Fibroblast of skin of right biceps (primary cell): ENCODE measurements at places on chromosomes 5 and 9.
A peak's percentile ranks its signal among the peaks of the same experiment; 100 is the strongest.

GRCh38 chr5:104539618-104540350 lies 977.2 kb upstream of the NUDT12 start:
- no peak for DNase-seq

GRCh38 chr9:35517131-35517530 lies 27.2 kb downstream of the RUSC2 start:
- peak; percentile 67 for DNase-seq

- DNase-seq: no peak
These were observed 145.5 kb upstream of the HAPLN1 start for GRCh38 chr5:83866181-83866580.

GRCh38 chr5:115940080-115940810 lies 22.0 kb upstream of the LVRN start:
- no peak for DNase-seq

DNA sequence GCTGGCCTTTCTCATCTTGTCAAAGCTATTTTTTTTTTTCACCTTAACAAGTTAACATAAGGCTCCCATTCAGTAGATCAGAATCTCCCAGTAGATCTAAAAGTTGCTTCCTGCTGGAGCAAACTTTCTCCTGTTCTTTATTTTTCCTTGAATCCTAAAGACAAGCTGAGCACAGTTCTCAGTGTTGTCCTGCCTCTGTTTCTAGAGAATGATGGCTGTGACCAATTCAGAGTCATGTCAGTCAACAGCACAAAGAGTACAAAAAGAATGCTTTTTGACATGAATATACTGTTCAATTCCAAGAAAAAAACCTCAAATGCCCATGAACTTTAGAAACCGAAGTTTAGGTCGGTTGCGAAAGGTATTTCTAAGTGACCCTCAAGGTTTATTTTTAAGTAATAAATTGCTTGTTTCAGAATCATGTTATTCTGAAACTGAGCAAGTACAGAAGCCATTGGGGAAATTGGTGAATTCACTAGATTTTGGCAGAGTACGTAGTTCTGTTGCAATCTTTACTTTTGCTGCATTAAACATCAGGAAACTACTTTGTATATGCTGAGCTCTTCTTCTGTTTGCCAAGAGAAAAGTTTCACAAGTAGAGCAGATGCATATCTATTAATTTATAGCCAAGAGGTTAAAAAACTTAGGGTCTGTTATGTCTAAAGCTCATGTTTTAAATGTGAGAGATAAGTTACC lies 161.7 kb upstream of the RPS23 start:
- DNase-seq: no peak

- peak; percentile 65 for DNase-seq
These were observed 407.7 kb upstream of the GRAMD2B start for GRCh38 chr5:126015235-126016181.

DNA sequence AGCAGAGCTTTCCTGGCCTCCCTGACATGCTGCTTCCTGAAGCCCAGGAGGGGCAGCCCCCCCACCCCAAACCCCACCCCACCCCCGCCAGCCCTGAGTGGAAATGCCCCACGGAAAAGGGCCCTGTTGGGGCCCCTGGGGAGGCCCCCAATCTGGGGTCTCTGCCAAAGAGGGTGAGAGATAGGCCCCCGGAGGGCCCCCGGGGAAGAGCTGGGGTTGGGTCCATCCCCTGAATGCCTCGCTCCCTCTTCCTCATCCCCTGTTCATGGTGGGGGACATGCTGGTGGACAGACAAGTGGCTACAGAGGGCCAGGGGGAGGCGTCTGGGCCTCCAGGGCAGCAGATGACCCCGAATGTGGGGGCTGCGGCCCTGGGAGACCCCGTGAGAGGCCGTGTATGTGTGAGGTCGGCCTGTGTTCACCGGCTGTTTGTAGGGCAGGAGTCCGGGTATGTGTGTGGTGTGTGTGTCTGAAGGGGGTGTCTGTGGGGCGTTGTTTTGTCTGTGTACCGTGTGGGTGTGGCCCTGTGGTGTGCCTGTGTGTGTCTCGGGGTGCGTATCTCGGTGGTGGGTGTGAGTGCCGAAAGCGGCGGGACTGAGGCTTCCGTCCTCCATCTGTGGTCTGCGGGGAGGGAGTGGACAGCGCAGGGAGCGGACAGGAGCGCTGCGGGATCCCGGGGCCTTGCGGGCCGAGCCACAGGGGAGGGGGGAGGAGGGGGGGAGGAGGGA lies 11.3 kb downstream of the C9orf50 start:
- peak; percentile 67 for DNase-seq

- DNase-seq: no peak
These were observed 38.5 kb upstream of the STX17 start for GRCh38 chr9:99867968-99868367.

DNA sequence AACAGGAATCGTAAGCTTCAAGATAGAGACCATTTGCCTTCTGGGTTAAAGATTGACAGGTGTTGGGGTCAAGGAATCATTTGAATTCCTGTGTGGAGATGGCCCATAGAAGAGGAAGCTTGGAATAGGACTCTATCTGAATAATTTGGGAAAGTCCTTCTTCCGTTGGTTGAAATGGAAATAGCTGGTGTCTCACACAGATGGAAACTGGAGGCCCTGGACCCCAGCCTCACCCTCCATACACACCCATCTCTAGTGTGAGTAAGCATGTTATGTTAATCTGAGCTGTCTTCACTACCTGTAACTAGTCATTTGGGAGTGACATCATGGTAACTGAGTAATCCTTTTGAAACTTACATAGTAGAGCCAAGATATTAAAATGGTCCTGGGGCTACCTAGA lies 184.4 kb downstream of the CD180 start:
- peak; percentile 58 for DNase-seq

- no peak for DNase-seq
These were observed 324.7 kb upstream of the TLE4 start for GRCh38 chr9:79247021-79247420.
